ENCODE measurements at places on chromosomes 3 and 15.
A peak's percentile ranks its signal among the peaks of the same experiment; 100 is the strongest.

GRCh38 chr3:37456270-37456708 is 281.9 kb upstream of the LRRFIP2 start:
- DNase-seq = peak; percentile 47

- DNase-seq = no peak
Measured at GRCh38 chr3:190010486-190010885, 110.2 kb downstream of the P3H2 start.

- no peak for DNase-seq
Measured at GRCh38 chr3:112407214-112407887, 74.4 kb downstream of the CD200 start.

DNA sequence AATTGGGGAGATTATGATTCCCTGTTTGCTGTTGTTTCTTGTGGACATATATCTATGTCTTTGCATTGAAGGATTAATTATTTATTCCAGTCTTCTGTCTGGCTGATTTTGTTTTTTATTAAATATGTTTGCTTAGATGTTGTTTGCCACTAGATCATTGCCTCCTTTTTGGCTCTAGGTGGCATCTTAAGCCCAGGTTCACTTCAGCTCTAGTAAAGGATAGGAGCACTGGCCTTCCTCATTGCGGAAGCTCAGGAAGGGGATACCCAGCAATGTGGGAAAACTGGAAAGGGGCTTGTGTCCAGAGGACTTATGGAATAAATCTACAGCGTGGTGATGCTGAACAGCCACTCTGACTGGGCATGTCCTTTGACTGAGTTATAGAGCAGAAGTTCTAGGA is 821.6 kb downstream of the PDCD6IP start:
- DNase-seq = no peak

DNA sequence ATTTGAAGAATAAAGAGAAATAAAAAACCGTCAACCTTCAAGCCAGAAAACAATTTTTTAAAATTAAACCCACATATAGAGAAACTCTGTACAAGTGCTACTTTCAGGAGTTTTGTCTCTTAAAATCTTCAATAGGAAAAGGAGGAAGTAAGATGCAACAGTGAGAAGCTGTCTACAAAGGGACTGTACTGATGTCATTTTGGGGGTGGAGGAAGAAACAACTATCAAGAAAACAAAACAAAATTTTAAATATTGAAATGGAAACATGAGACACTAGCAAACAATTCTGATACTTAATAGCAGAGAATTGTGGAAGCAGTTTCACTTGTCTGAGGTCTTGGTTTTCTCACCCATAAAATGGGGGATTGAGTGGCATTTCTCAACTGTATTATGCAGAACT is 84.4 kb downstream of the SLMAP start:
- no peak for DNase-seq
